Stimulated activated CD4-positive, alpha-beta T cell treated with anti-CD3 and anti-CD28 coated beads, Interleukin-4, amount 100 ng/mL, for 48 hours (primary cell): ENCODE measurements at places on chromosomes 2 and 18.

DNA sequence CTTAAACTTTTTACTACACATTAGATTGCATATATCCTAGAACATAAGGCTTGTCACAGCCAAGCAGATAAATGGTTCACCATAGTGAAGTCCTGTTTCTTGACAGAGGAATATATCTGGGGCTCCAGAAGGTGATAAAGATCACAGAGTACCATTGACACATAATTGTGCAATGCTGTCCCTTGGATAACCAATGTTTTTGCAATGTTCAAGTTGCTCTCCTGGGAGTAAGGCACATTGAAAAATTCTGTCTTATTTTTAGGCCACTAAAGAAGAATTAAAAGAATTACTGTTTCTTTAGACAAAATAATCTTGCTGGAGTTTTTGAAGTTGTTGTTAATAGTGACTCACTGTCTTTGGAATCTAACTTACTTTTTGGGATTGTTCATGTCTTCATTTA is 1132.8 kb downstream of the LRP1B start:
- no peak for DNase-seq

- DNase-seq = no peak
These were observed 33.7 kb downstream of the G6PC2 start for GRCh38 chr2:168934826-168935225.

- DNase-seq = no peak
These were observed 32.8 kb upstream of the DOCK10 start for GRCh38 chr2:225074919-225075681.

GRCh38 chr2:233572468-233572867 is 5.9 kb upstream of the USP40 start:
- no peak for DNase-seq

DNA sequence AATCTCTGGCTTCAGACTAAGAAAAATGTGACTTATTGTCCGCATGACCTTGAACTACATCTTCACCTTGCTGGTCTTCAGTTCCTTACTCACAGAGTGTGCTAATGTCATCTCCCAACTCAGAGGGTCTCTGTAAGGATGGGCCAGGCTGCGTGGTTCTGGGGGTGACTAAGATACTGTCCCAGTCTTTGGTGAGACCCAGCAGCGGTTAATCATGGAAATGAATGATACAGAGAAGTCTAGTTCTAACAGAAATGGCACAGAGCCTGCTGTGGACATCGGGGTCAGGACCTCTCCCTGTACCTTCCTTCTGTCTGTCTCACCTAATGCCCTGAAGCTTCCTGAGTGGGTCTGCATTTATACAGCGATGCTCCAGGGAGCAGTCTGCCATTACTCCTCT is 662.7 kb upstream of the HS6ST1 start:
- DNase-seq = no peak

GRCh38 chr2:37583867-37584266 is 87.6 kb downstream of the CDC42EP3 start:
- no peak for DNase-seq

DNA sequence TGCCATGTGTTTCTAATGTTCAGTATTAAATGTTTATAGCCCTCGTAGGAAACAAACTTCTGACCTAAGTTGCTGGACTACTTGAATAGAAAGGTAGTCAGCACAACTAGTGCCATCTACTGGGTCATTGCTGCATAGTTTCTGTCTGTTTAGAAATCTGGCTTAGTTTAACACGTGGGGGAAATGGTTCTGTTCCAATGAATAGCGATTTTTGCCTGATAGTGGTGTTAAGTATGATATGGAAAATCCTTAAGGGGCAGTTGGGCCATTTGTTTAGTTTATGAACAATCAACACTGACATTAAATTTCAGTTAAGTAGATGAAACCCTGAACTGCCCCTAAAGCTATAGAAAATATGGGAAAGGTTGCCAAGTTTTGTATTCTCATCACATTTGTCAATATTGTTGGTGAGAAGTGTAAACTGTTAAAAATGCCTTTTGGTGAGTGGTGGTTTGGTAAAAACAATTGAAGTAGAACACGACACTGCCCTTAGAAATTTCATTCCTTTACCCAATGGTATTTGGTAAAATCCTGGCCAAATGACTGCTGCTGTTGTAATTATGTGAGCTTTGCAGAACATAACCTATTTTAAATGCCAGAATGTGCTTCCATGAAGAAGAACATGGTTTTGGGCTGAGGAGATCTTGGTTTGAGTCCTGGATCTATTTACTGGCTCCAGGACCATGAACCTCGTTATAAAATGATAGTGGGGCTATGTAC is 13.2 kb downstream of the NABP1 start:
- DNase-seq = no peak

- no peak for DNase-seq
These were observed 690.9 kb upstream of the TMEFF2 start for GRCh38 chr2:192885569-192886160.

DNA sequence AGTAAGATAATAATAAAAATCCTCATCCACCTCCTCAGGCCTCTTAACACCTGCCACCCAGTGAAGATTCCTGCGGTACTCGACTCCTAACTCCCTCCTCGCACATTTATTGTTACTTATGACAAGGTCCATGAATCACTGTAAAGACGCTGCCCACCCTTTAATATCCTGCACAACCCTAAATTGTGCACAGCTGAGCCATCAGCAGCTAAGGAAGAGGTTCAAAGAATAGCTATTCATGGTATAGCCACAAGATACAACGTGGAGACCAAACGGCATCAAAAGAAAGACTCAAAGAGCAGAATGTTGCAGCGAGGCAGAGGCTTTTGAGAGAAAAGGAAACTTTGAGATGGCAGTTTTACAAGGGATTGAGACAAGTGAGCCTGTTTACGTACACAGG is 266.3 kb downstream of the SATB2 start:
- DNase-seq = no peak

DNA sequence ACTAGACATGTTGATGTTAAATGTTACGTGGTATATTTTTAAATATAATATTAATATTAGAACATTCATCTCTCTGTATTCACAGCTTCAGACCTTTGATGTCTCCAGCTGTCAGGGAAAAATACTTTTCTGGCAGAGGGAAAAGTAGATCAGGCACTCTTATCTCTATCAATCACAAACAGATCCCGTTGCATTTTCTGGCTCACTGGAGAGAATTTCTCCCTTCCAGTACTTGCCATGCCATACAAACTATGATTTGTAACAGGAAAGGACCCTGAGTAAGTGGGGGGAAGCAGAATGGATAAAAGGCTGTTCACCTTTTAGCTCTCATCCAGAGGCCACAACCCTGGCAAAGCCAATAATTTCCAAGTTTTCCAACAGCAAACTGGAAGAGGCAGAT is 158.0 kb downstream of the TCF4 start:
- DNase-seq = no peak

GRCh38 chr2:173050684-173051083 is 25.0 kb upstream of the MAP3K20 start:
- no peak for DNase-seq

- DNase-seq = no peak
These were observed 76.5 kb downstream of the LPIN1 start for GRCh38 chr2:11822746-11823451.

GRCh38 chr2:239109041-239109927 is 261.4 kb downstream of the TWIST2 start:
- DNase-seq = no peak

- no peak for DNase-seq
These were observed 19.7 kb downstream of the GNLY start for GRCh38 chr2:85713836-85714235.

DNA sequence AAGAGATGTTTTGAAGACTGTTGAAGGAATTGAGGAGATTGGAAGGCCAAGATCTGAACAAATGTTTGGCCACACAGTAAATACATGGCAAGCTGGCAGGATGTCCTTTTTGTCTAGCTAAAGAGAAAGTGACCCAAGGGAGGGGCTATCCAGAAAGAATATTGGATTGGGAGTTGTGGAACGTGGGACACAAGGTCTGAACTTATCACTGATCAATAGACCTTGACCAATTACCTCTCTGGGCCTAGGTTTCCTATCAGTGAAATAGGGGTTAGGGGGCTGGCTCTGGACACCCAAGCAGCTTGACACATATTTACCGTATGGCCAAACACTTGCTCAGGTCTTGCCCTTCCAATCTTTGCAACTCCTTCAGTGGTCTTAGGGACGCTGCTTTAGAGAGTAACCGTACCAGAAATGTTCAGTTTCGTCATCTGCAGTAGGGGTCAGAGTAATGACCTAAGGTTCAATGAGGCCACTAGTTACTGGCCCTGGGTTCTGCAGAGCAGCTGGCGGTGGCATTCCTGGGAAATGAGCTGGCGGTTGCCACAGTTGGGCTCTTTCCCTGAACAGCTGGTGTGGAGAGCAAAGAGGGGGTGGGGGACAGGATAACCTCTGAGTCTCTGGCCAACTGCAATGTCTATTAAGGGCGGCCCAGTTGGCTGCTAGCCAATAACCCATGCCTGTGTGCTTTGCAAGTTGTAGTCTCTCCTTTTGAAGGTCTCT is 70.1 kb upstream of the STPG4 start:
- no peak for DNase-seq

DNA sequence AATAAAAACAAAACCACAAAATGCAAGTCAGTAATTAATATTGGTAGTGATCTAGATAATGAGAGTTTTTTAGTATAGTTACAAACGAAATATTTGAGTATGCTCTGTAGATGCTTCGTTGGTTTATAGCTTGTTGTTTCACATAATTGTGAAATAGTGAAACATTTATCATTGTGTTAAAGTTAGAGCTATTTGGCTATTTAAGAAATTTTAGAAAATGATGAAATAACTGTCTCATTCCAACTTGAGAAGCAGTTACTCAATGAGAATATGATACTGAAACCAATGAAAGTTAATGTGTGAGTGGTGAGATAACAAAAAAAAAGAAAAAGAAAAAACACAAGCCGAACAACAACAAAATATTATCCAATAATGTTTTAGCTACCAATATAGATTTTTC is 475.6 kb upstream of the ZEB2 start:
- DNase-seq = no peak

- no peak for DNase-seq
These were observed 12.6 kb downstream of the NDUFAF7 start for GRCh38 chr2:37244017-37244416.

DNA sequence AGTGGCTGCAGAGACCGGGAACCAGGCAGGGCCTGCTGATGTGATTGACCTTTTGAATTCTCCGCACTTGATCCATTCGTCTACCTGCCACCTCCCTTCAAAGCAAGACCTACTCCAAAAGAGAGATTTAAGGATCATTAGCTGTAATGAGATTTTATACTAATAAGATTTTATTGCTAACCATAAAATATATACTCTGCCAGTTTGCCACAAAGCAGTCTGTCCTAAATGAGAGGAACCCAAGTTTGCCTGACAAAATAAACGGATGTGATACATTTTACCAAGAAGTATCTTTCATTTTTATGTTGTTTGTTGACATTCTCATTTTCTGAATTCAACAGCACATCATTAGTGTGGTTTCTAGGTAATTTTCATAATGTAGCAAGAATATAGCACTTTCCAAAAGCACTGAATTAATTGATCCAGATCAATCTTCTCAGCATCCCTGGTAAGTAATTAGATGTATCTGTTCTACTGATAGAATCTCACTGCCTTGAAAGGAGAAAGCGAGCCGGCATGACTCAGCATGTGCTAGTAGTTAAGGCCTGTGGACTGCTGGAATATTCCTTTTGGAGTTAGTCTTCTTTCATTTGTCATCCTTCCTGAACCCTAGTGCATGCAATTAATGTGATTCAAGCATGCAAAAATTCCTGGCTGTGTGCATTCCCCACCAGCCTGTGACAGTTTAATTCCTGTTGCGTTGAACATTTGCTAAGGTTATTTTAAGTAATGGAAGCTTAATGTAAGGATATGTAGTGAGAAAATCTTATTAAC is 128.5 kb downstream of the ARL6IP6 start:
- DNase-seq = no peak

DNA sequence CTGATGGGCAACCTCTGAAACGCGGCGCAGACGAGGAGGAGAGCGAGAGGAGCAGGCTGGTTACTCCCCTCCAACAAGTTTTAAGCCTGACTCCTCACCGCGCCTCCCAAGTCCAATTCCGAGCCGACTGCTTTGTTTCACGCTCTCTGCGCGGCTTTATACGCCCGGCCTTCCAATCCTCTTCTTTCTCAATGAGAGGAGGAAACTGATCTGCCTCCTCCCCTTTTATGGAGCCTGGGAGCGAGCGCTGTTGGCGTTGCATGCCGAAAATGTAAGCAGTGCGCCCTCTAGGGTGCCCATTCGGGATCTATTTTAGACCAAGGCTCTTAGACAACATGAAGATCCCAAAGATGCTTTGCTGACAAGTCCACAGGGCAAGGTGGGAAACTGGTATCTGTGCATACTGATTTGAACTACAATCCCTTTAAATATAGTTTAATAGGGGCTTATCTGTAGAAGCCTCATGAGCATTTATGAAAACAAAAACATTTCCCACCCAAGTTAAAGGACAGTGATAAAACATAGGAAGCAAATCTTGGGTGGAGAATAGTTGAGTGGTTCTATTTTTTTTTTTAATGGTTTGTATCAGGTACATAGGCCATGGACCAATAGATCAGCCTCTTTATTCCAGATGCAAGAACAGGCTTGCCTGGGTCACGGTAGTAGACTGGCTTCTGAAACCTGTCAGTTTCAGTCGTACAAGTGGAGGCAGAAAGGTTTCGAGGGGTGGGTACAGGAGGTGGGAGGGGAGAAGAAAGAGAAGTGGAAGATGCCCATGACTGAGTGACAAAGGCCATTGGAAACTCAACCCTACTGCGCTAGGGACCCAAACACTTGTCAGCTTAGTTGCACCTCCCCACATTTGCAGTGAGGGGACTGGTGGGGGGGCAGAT is at the start of gene RND3:
TSS of gene RND3 (minus strand) at position 131 of the 893 bp plus-strand sequence. CDS start 250 bp downstream, outside the sequence.
- peak; percentile 55 for DNase-seq

- no peak for DNase-seq
These were observed 7.8 kb upstream of the ANXA4 start for GRCh38 chr2:69734035-69734611.

DNA sequence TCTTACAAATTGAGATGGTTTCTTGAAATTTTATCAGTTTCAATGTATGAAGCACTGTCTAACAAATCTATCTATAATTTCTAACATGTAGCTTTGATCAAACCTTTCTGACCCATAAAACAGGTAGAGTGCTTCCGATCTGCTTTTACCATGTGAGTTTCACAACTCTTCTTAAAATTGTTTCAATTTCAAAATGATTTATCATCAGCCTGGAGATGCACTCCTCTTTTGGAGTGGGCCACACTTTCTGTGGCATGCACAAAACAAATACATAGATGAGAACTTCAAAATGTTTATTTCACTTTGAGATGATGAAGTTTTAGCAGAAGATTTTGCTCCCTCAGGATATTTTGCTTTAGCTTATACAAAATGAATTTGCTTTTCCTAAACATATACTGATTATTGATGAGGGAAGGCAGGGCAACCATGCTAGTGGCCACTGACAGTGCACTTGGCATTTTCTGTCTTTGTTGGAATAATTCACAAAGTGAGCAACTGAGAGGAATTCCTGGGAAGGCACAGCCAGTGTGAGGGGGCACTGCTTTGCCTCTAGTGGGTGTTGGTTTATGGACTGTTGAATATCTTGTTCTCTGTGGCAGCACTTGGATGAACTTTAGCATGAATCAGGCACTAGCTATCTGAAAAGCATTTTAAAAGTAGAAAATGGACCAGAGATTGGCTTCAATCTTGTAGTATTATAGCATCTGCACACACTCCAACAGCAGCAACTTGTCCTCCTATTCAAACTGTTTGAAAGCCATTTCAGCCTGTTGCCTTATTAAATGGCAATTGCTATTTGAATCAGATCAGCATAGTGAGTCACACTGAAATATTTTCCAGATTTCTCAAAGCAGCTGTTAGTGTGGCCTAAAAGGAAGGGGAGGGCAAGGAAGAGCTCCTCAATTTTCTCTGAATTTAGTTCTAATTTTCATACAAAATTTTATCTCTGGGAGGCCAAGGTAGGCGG is 193.2 kb downstream of the CCDC85A start:
- DNase-seq = no peak

- no peak for DNase-seq
These were observed 16.0 kb upstream of the CHRNA1 start for GRCh38 chr2:174780191-174780840.
